ENCODE measurements at places on chromosomes 4 and X. TPM values are rescaled to one million over a fixed set of nuclear protein-coding genes. Genes with fewer than 3 reads are reported as not detected.

The ZXDB gene
- total RNA-seq, result 11.1 TPM

The ADH1C gene
- not detected for total RNA-seq

The TEX28 gene
- total RNA-seq, result not detected

The SMIM10L2A gene
- 3.8 TPM for total RNA-seq

The EXOC1L gene
- not detected for total RNA-seq

The TEX11 gene
- total RNA-seq, result not detected

The FAM236D gene
- total RNA-seq, result not detected

The FAM9B gene
- total RNA-seq, result not detected

The GNRHR gene
- total RNA-seq, result 0.13 TPM

The GYPE gene
- not detected for total RNA-seq

The KLHL4 gene
- 0.13 TPM for total RNA-seq

The SLC10A6 gene
- total RNA-seq, result 10.9 TPM

The ETDB gene
- total RNA-seq, result not detected

The DRP2 gene
- not detected for total RNA-seq

The SLC25A4 gene
- total RNA-seq, result 16.9 TPM

The RTL3 gene
- total RNA-seq, result not detected

The TMPRSS11D gene
- 15.1 TPM for total RNA-seq

The ARHGAP4 gene
- total RNA-seq, result 0.79 TPM

The GPR119 gene
- not detected for total RNA-seq

The MAGEA8 gene
- total RNA-seq, result not detected

The P2RY8 gene
- not detected for total RNA-seq

The SPANXC gene
- total RNA-seq, result not detected

The ADGRG4 gene
- not detected for total RNA-seq

The PAGE1 gene
- total RNA-seq, result not detected

The SPIN2A gene
- 0.13 TPM for total RNA-seq

The ARMCX1 gene
- 5.8 TPM for total RNA-seq

The SOWAHD gene
- total RNA-seq, result under 0.01 TPM

The GABRG1 gene
- total RNA-seq, result not detected

The PASD1 gene
- total RNA-seq, result not detected

The F8A2 gene
- not detected for total RNA-seq

The CAPN6 gene
- not detected for total RNA-seq

The TREX2 gene
- 5.5 TPM for total RNA-seq

The EXOSC9 gene
- 17.3 TPM for total RNA-seq

The RNF150 gene
- total RNA-seq, result 0.13 TPM

The ART3 gene
- not detected for total RNA-seq

The RELL1 gene
- 178 TPM for total RNA-seq
